ENCODE measurements at places on chromosomes 2 and 18.
A peak's percentile ranks its signal among the peaks of the same experiment; 100 is the strongest.

DNA sequence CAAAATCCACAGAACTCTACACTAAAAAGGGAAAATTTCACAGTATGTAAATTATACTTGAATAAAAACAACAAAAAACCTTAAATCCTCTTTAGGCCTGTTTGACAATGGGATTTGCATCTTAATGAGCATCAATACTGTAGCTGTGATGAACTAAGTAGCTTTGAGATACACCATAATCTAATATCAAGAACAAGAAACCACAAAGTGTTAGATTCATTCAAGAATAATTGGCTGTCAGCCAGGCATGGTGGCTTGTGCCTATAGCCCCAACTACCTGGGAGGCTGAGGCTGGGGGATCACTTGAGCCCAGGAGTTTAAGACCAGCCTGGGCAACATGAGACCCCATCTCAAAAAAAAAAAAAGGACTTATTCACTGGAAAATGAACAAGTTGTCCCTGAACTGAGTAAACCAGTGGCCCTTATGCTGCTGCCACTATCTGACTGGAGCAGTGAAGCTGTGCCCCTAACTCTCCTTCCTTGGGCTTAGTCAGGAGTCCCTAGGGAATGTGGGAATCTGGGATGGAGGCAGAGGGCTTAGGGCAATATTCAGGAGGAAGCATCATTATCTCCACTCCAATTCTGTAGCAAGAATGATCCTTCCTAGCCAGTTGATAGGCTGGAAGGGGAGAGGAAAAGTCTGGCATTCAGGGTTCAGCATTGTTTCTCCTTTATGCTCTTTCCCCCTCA is 88.5 kb downstream of the PRKCE start:
- no peak for DNase-seq

DNA sequence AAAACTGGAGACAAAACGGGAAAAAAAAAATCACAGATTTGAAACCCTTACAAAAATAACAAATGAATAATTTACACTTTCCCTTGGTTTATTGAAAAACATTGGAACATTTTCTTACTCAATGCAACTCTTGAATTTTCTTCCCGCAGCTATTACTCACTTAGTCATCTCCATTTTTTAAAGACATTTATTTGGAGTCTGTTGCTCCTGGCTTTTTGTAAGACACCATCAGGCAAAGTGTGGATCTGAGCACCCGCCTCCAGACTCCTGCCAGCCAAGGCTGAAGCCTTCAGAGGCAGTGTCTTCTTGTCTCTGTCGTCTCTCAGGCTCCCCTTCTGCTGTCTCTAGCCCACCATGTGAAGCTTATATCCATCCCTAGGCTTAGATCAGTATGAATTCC is 46.2 kb downstream of the TRIB2 start:
- no peak for DNase-seq

DNA sequence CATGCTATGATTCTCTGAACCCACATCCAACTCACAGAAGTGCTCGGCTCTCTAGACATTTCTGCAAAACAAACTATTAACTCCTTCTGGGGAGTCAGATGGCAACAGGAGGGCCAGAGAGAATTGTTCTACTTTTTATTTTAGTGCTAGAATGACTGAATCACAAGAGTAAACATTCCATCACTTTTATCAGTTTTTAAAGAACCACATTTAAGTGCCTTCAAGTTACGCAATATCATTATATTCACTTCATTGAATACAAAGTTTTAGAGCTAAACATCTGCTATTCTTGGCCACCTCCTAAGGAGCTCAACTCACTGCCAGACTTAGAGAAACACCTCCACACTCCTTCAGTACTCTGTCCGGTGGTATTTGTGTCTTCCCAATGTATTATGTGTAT is 22.4 kb downstream of the B4GALT6 start:
- DNase-seq: no peak

DNA sequence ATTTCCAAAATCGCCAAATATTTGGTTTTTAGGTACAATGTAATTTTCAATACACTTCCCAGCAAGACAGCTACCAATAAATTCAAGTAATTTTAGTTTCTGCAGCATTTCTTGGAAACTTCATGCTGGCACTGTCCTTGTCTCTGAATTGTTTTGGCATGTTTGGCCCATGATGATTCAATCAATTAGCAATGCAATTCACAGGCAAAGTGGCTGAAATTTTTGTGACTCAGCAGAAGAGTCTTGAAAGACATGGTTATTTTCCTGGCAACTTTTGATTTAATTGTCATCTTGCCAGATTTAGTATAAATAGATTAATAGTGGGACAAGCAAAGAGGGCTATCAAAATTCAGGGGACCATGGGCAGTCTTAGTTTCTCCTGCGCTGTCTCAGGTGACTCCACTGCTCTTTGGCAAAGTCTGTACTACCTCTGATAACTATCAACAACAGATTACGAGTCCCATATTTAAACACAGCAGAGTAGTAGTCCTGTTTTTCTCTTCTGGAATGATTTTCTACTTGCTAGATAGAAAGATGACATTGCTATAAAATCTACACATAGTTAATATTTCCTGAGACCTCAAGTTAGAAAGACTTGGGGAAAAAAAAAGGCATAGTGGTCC is 88.9 kb upstream of the CYP26B1 start:
- DNase-seq: no peak

DNA sequence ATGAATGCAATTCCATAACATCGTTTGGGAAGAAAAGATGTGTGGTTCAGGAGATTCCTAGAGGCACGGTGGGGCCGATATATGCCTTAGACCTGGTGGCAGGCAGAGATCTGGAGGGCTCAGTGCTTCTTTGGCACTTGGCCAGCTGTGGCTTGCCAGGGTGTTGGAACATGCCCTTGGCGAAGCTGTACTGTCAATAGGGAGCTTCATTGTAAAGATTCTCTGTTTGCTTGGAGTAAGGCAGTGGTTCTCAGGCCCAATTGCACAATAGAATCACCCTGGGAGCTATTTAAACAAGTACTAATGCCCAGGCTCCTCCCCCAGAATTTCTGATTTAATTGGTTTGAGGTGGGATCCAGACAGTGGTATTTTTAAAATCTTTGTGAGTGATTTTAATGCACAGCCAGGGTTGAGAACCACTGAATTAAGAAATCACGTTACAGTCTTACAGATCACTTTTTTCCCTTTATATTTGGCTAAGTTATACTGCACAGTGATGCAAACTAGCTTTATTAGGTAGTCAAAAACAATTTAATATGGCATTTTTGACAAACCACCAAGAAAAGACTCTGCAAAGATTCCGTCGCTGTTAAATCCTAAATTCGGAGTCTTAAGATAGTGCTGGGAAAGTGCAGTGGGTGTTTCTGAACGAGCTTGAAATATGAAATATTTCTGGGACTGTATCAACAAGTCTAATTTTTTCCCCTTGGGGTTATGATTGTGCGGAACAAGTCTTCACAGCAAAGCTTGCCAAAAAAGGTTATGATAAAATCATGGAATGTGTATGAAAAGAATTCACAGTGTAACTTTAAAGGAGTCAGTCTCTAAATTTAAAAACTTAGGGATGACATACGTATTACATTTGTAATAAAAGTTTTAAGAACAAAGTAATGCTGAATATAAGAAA is 78.0 kb downstream of the CRIM1 start:
- no peak for DNase-seq

DNA sequence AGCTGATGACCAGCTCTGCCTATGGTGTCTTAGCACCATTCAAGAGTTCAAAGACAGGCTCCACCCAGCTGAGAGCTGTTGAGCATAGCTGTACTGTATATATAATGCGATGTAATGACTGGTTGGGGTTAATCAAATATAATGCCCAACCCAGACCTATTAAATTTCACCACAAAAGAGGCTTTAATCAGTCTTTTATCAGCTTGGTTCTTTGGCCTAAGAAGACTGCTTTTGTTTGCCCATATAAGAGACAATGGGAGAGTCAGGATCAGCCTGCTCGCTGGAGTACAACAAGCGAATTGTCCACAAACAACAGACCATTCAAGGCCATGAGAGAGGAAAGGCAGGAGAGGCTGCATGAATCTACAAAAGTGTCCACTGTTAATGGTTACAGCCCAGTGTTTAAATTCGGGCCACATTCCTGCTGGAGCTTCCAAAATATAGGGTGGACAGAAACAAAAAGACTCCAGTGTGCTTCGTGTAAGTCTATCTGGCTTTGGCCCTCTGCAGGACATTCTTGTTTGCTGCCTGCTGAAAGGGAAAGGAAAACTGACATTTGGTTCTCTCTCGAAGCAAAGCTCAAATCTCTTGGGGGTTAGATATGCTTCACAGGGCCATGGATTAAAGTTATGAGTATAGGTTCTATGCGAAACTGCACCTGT is 299.0 kb upstream of the FBXO11 start:
- DNase-seq: no peak

- peak; percentile 20 for DNase-seq
Observed at GRCh38 chr2:188524519-188525113, 232.9 kb downstream of the GULP1 start.

DNA sequence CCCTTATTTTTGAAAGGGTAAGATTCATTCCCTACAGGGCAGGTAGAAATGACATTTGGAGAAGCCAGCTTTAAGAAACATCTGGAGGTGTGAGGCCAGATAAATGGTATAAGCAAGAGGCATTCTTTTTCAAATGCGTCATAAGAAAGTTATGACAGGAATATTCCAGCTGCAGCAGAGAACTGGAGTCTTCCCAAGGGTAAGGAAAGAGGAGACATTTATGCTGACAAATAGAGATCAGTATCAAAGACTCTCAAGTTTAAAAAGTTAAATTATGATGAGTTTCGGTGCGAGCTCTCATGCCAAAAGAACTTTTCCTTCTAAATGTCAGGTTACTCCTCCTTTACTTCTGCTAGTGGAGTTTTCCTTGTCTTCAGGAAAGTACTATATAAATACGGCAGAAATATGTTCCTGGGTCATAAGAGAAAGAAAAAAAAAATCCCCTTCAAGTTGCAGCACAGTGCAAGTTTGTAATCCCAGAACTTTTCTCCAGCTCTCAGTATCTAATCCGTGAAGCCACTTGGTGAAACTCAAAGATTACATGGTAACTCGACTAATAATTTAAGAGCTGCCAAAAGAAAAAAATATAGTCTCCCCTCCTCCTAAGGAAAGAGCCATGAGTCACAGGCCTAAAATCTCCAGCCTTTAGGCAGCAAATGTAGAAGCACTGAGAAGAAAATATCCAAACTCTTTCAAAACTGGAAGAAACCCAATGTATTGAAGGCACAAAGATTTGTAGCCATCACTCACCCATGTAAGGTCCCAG is 428.1 kb downstream of the MEIS1 start:
- no peak for DNase-seq

GRCh38 chr2:50295596-50295995 is 736.3 kb downstream of the NRXN1 start:
- DNase-seq: no peak

DNA sequence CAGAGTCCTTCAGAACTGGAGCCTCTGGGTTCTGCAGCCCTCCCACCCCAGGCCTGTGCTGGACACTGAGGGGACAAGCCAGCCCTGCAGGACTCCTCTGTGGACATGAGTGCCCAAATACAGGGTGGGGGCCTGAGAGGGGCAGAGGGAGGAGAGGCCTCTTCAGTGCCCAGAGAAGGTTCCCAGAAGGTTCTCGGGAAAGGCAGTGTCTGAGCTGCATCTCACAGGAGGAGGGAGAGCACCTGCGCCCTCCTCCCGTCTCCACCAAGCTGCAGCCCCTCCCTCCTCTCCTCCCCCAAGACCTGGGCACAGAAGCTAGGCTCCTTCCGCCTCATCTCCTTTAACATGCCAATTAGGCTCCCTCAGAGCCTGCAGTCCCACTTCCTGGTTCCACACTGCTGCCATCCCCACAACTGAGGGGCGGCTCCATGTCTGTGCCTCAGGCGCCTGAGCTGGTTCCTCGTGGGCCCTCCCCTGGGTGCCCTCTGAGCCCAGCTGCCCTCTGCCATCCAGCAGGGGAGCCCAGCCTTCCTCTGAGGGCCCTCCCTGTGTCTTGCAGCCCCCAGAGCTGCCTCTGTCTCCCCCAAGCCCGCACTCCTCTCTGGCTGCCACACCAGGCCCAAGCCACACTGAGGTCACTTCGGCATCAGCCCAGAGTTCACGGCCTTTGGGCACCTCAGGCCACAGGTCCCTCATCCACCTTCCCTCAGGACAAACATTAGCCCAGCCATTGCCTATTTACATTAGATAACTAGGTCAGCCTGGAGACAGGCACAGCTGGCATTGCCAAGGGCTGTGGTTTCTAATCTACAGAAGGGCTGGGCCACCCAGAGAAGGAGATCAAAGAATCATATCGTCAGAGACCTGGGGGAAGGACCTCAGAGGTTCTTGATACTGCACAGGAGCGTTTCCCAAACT is 28.9 kb downstream of the KCNK3 start:
- DNase-seq: no peak

DNA sequence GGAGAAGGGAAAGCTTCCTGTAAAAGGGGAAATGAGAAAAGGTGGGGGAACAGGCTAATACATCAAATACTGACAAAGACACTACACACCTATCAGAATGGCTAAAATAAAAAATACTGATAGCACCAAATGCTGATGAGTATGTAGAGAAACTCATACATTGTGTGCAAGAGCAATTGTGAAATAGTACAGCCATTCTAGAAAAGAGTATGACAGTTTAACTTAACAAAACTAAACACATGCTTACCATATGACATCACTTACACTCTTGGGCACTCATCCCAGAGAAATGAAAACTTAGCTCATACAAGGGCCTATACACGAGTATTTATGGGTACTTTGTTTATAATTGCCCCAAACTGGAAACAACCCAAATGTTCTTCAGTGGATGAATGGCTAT is 53.4 kb downstream of the ZNF638 start:
- DNase-seq: no peak

GRCh38 chr2:219028141-219028540 is 13.2 kb downstream of the CFAP65 start:
- DNase-seq: no peak
